ENCODE measurements at places on chromosomes 4 and X.

GRCh38 chrX:64204701-64205440 lies 637 bp downstream of the AMER1 start:
- DNase-seq: no peak

GRCh38 chr4:33184657-33185290 lies 2464.6 kb downstream of the PCDH7 start:
- no peak for DNase-seq

DNA sequence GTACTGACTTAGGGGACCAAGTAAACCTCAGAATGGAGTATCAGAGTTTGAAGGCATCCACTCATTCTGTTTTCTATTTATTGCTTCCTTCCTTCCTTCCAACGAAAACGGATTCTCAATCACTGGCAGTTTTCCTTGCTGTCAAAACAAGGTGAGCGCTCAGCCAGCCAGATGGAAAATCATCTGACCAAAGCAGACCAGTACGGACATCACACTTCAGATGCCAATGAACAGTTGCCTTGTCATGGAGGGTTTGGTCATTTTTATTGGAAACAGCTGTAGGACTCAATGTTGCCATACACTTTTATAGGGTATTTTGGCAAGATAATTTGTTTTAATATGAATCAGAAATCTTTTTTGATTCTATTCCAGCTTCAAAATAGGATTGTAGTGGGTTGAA lies 16.6 kb downstream of the GEMIN8 start:
- no peak for DNase-seq

DNA sequence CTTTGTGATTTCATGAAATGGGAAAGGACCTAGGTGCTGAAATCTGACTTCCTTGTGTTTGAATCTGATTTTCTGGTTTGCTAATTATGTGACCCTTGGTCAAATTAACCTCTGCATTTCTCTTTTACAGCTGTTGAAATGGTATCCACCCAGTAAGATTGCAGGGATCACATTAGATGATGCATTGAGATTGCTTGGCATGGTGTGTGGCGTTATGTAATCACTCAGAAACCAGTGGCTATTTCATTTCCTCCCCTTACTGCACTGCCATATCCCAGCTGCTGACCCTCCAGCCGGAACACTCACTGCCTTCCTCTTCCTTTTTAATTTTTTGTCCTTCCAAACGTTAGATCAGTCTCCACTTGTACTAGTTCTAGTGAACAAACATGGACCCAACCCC lies 79.0 kb downstream of the KLHL8 start:
- no peak for DNase-seq

DNA sequence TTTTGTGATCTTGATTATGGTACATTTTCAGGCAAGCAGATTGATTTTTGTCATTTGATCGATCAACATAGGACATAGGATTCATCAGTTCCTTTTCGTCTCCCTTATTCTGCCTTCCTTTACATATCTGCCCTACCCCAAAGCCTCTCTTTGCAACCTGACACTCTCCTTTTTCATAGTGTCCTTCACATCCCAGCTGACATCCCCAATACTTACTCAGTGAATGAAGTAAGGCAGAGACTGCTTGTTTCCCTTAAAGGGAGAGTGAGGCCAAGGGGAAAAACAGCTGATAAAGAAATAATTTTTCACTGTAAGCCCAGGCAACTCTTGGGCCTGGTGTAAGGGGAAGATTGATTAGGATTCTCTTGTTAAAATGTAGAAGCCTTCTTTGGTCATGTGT lies 69.8 kb downstream of the GBA3 start:
- no peak for DNase-seq

DNA sequence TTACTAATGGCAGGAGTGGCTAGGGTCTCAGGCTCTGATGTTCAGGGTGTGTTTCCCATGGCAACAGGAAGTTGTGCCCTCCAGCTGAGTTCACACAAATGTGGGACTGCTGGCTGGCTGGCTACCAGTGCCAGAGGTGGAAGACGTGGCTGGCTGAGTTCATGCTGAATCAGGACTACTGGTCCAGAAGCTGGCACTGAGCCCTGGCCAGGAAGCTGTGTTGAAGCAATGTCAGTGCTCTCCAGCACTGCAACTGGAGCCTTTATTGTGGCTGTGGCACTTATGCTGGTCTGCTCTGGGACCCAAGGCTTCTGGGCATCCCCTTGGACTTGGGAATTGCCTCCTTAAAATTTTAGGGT lies 42.0 kb upstream of the ZXDA start:
- no peak for DNase-seq

GRCh38 chrX:12042615-12043014 lies 95.7 kb upstream of the FRMPD4 start:
- DNase-seq: no peak

- DNase-seq: no peak
Observed at GRCh38 chr4:69823048-69823447, 36.9 kb downstream of the SULT1E1 start.

GRCh38 chrX:137916090-137916746 lies 350.3 kb downstream of the ZIC3 start:
- DNase-seq: no peak

DNA sequence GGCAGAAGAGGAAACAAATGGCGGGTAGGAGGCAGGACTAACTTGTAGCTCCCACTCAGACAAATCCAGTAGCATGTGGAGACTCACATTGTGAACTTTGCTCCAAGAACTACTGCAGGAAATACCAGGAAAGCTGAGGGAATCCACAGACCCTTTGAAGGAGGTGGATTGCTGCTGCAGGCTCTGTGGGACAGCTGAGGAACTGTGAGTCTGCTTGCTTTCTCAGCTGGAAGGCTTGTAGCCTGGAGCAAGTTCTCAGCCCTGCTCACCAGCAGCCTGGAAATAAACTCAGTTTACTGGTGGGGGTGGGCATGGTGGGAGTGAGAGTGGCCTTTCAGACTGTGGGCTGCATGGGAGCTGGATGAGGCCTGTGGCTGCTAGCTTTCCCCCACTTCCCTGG lies 16.0 kb downstream of the RTL3 start:
- no peak for DNase-seq

- DNase-seq: no peak
Observed at GRCh38 chr4:7988437-7988836, 48.8 kb upstream of the AFAP1 start.

DNA sequence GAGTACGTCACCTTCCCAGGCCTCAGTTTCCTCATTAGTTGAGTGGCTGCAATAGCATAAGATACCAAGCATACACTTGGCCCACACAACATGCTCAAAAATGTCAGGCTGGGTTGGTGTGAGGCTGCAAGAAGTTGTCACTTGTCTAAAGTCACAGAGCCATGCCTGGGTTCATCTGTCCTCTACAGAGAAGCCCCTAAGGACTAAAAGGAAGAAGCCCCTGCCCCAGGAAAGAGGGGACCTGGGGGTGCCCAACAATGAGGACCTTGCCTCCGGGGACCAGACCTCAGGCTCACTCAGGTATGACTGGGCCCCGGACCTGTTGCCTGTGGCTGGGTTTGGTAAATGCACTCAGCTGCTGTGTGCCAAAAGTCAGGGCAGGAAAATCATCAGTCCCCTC lies 82.7 kb downstream of the CRMP1 start:
- DNase-seq: no peak

DNA sequence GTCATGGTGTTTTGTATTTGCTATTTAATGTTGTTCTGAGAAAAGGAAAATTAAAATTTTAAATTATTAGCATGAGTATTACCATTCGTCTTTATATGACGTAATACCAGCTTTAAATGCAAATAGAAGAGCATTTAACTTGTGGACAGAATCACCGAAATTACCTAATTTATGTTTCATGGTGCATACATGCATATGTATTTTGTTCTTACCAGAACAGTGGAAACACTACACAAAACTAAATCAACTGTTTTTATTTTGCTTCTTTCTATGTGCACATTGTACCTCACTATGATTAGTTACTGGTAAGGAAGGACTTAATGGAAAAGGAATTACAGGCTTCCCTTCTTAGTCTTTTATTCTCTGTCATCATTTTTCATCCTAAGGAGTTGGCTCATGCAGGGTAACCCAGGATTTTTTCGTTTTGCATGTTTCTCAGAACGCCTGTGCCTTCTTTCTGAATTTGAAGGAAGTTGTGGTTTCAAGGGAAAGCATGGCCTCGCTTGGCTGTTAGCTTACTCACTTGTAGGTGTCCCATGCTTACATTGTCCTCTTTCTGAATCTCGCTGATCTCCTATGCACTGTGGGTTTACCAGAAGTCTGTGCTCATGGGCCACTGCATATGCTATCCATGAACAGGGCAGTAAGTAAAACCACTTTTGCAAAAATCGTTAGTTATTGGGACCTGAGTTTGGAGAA lies 300.0 kb upstream of the PUDP start:
- DNase-seq: no peak

GRCh38 chr4:151420250-151420807 lies 11.4 kb downstream of the FHIP1A start:
- no peak for DNase-seq

DNA sequence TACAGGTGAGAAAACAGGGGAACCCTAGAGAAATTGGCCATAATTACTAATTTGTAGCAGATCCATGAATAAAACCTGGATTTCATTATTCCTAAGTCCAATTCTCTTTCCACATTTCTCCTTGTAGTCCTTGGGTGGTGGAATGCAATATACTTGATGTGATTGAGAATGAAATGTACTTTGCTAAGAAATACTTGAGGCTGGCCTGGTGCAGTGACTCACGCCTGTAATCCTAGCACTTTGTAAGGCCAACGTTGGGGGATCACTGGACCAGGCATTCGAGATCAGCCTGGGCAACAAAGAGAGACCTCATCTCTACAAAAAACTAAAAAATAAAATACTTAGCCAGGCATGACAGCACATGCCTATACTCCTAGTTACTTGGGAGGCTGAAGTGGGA lies 15.9 kb downstream of the TMEM184C start:
- DNase-seq: no peak

DNA sequence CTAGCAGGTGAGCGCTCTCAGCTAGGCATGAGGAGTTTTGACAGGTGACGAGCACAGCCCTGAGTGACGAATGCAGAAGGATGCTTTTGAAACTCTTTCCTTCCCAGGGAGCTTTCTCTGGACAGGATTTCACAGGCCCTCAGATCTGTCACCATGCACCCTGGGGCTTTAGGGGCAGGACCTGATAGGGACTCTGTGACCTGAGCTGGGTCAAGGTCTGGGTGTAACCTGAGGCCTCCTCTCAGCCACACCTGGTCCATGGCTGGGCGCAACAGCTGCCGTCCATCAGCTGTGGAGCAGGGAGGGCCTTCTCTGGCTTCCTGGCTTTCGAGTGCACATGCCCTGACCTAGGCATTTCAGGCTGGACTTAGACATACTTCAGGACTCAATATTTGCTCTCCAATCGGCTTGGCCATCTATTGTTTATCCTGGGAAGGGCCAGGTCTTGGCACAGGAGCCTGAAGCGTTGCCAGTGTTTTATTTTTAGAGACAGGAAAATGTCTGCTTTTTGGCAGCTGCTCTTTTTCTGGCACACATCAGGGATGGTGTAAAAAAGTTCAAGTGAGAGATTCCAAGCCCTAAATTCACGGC lies 56.4 kb downstream of the C4orf51 start:
- DNase-seq: no peak

DNA sequence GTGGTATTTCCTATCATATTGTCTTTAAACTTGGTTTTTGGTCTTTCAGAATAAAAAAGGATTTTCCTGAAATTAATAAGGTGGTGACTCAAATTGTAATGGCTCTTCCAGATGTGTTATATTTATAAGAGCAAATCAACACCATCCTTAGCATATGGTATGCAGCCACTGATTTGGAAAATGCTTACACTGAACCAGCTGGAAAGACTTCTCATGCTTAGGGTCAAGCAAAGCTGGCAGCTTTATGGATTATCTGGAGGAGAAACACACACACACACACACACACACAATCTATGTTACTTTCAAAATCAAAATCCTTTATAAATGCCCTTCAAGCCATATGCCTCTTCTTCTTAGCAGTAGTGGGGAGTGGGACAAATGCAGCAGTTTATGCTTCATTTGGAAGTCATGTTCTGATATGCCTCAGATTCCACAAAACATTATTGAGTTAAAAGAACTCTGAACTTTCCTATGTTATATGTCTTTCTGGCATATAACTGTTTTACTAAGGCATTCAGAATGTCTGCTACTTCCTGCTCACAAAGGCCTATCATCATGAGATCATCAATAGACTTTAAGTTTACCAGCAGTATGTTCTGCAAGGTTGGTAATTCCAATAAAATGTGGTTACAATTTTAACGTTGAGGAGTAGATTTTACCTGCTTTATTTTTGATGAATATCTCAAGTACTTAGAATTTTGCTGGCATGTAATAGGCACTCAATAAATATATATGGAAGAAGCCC lies 72.9 kb upstream of the PRDM5 start:
- DNase-seq: no peak

GRCh38 chr4:26322346-26322745 lies 1.5 kb downstream of the RBPJ start:
- DNase-seq: no peak

- no peak for DNase-seq
Observed at GRCh38 chrX:10165580-10166247, 8.9 kb downstream of the CLCN4 start.

- no peak for DNase-seq
Observed at GRCh38 chr4:169791527-169792156, 33.9 kb upstream of the HPF1 start.

GRCh38 chr4:148006001-148006400 lies 274.1 kb downstream of the ARHGAP10 start:
- no peak for DNase-seq

GRCh38 chrX:41667631-41668030 lies 21.1 kb upstream of the GPR34 start:
- DNase-seq: no peak

DNA sequence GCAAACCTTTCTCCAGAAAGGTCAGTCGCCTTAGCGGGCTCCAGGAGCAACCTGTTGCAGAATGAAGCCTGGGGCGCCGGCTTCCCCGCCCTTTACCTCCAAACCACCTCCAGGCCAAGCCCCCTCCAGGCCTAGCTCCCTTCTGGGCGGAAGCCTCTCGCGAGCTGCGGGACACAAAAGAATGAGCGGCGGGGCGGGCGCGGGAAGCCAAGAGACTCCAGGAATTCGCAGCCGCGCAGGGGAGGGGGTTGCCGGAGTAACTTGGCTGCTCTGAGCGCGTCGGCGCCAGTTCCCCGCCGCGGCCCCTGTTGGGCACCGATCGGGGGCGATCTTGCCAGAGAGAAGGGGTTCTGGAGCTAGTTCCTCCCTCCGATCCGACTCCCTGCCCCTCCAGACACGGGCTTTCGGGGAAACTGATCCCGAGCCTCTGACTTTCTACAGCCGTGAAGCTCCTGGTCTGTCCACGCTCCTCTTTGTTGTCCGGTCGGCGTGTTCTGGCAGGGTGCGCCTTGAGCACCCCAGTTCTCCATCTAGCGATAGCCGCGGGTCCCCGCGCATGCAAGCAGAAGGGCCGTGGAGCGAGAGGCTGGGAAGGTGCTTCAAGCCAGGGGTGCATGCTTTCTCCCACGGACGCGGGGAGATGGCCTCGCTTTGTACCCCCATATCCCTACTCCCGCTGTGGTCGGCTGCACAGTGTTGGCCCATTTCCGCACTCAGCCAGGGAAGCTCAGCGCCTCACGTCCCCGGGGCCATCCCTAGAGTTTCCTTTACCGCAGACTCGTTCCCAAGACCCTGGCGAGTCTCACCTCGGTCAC lies 1.2 kb downstream of the PROM1 start:
- DNase-seq: no peak

- DNase-seq: no peak
Observed at GRCh38 chrX:12327836-12328235, 189.6 kb downstream of the FRMPD4 start.

Measured in stimulated activated CD8-positive, alpha-beta memory T cell treated with anti-CD3 and anti-CD28 coated beads, Interleukin-4, amount 100 ng/mL, for 1 hour (primary cell).